Calu3 (cell line): ENCODE measurements at places on chromosomes 1 and 21. TPM values are rescaled to one million over a fixed set of nuclear protein-coding genes. Genes with fewer than 3 reads are reported as not detected.

The PM20D1 gene
- total RNA-seq, result 0.26 and 0.32 TPM in 2 replicates

The CD55 gene
- total RNA-seq, result 106 and 126 TPM in 2 replicates

- no peak for DNase-seq
Measured at GRCh38 chr1:33155877-33156538, 25.8 kb downstream of the TRIM62 start.

The THEM5 gene
- not detected in 2 replicates for total RNA-seq

The KLHDC8A gene
- not detected in 2 replicates for total RNA-seq

The SPRR5 gene
- not detected in 2 replicates for total RNA-seq

The TEX38 gene
- not detected in 2 replicates for total RNA-seq

DNA sequence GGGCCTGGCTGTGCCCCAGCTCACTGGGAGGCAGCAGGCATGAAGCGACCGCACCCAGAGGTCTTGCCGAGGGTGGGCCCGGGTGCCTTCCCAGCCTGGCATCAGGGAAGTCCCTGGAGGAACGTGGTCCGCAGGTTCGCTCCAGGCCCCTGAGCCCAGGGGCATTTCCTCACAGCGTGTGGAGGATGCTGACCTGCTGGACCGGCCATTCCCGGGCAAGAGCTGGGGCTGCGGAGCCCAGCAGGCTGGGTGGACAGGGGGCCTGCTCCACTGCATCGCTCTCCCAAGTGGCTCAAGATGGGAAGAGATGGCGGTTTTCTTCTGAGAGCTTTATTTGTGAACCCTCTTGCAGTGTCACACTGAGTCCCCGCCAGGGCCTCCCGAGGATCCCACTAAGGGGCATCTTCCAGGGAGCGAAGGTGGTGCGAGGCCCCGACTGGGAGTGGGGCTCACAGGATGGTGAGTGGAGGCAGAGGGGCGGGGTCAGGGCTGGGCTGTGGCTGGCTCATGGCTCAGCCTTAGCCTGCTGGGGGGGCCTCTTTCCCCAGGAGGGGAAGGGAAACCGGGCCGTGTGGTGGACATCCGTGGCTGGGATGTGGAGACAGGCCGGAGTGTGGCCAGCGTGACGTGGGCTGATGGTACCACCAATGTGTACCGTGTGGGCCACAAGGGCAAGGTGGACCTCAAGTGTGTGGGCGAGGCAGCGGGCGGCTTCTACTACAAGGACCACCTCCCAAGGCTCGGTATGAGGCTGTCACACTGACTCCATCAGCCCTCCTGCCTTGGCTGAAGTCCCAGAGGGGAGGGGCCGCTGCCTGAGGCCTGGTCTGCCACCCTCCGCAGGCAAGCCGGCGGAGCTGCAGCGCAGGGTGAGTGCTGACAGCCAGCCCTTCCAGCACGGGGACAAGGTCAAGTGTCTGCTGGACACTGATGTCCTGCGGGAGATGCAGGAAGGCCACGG lies 7.2 kb upstream of the MMP23B start:
- DNase-seq, result no peak
